Stimulated activated CD4-positive, alpha-beta T cell treated with anti-CD3 and anti-CD28 coated beads, TNF-alpha, amount 100 ng/mL, for 1 hour (primary cell): ENCODE measurements at places on chromosomes 16 and 17.

- DNase-seq, result no peak
These were observed 213.2 kb downstream of the IRX3 start for GRCh38 chr16:54073356-54073755.

- no peak for DNase-seq
These were observed 1.1 kb upstream of the DOC2A start for GRCh38 chr16:30011714-30012504.

DNA sequence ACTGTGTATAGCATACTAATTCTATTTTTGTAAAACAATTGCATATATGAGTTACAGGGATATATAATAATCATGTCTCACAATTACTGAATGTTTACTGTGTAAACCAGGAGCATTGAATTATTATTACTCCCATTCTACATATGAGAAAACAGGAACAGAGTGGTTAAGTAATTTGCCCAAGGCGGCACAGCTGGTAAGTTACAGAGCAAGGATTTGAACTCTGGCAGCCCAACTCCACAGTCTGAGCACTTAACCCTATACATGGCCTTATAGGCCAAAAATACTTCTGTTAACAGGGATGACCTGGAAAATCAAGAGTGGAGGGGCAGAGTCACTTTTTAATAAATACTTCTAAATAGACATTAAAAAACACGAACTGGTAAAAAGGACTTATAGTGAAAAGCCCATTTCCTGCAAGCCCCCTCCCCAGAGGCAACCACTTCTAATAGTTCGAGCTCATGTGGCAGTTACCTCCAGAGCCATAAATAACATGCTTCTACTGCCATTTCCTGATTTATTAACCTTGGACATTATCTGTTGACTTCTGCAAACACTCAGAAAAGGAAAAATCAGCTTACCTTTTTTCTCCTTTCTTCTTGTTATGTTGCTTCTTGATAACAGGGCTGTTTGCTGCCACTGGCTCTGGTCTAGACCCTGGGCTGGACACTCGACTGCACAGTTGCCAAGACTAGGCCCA is 22.1 kb upstream of the ADGRG1 start:
- no peak for DNase-seq

DNA sequence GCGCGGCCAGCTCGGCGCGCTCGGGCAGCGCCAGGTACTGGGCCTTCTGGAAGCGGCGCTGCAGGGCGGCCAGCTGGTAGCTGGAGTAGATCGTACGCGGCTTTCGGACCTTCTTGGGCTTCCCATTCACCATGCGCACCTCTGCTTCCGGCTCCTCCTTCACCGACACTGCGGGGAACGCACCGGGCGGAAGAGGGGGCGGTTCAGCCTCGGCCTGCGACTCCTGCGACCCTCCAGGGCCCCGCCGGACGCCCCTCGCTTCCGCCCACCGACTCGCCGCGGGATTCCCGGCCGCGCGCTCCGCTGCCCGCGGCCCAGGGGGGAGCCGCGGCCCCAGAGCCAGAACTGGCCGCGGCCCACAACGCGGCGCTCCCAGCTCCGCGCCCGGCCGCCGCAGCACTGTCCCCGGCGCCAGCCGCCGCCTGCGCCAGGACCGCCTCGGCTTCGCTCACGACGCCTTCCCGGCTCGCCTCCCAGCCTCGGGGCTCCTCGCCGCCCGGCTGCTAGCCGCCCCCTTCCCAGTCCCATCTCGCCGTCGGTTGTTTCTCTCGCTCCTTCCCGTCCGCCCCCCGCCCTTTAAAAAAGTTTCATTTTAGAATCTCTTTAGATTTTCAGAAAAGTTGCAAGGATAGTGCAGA is 1.5 kb downstream of the DLX3 start:
- no peak for DNase-seq
